ENCODE measurements at places on chromosomes 12 and 14.

DNA sequence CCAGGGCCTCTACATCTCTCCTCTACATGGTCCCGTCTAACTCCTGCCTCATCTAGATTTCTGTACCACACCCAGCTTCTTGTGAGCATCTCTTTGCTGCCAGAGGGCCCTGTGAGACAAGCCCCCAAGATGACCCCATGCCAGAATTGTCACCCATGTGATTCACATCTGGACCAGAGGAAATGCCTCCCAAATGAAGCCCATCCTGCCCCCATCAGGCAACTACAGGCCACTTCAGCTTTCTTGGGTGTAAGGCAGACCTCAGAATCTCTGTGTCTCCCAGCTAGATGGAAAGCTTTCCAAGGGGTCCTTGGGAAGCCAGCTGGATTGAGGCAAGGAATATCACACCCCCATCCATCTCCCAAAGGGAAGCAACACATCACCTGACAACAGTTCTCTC is 9.3 kb upstream of the OAS3 start:
- DNase-seq, result no peak

GRCh38 chr14:103534576-103535061 is 5.6 kb downstream of the TRMT61A start:
- no peak for DNase-seq

DNA sequence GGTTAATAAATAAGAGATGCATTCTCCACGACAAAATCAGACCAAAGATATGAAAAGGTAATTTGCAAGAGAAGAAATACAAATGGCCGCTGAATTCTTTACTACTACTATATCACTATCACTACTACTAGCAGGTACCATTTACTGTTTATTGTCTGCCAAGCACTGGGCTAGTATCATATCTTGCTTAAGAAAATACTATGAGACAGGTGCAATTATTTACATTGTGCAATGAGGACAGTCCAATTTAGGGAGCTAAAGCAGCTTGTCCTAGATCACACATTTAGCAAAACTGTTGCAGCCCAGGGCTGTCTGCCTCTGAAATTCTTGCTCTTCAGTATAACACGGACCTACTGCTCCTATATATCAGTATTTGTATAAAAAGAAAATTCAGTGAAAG is 52.8 kb downstream of the CRADD start:
- DNase-seq, result no peak

DNA sequence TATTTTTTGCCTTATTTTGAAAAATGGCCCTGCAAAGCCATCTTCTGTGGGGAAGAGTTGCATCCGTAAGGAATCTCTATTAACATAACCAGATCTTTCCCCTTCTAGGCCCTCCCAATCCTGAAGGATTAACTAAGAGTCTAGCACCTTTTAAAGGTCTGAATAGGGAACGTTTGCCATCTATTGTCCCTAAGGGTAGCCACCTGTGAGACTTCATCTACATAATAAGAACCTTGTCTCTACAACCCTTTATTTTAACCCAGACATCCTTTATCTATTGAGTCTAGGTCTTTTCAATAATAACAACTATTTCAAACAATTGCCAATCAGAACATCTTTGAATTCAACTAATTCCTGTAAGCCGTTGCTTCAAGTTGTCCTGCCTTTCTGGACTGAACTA is 4.4 kb downstream of the EDDM3B start:
- DNase-seq, result no peak

DNA sequence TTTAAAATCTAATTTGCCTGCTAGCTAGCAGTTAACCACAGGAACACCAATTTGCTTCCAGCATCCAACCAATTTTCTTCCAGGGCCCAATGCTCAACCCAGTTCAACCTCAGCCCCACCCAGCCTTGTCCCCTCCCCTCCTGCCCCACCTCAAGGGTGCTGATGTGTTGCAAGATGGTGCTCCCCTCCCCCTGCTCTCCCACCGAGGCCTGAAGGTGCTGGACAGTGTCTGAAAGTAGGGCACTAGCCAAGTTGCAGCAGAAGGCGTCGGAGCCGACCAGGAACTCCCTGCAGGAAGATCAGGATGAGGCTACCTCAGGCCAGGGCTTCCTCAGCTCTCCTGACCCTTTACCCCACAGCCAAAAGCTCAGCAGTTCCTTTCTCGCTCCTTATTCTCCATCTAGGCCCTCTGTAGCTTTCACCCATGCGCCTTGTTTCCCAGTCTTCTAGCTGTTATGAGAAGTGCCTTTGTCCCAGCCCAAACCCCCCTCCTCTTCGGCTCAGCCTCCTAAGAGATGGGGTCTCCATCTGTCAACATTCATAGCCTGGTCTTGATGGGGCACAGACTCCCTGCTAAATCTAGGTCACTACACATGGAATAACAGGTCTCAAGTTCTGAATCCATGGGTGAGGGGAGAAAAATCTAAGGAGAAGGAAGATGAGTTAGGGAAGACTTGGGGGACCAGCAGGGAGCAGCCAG is 3.6 kb downstream of the STAT6 start:
- DNase-seq, result no peak

- no peak for DNase-seq
These were observed 51.5 kb upstream of the ANO4 start for GRCh38 chr12:100743060-100743459.

- DNase-seq, result peak; percentile 87
These were observed 5.6 kb upstream of the LBHD2 start for GRCh38 chr14:103078420-103078749.

DNA sequence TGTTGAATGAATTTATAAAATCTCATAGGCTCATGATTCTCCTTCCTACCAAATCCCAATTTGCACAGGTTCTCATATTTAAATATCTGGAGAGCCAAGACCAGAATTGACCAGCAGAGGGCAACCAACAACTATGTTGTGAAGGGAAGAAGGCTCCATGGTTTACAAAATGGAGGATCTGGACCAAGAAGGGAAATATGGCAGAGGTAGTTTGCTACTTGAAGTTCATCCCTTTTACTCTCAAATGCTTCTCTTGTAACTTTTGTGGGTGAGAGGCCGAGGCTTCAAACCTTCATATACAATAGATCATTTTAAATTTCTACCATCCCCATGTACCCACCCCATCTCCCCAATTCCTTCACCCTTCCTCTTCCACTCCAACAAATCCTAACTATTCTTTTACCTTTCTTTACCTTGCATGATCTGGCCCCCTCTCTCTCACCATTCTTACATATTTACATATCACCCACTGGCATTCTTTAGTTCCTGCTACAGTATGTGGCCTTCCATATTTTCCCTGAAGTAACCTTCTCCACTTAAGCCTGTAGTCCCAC is 3.8 kb upstream of the SMARCC2 start:
- DNase-seq, result peak; percentile 91

- DNase-seq, result no peak
These were observed 769.8 kb upstream of the MGAT4C start for GRCh38 chr12:87025976-87026375.
